ENCODE measurements at places on chromosomes 16 and 17.

- no peak for DNase-seq
Observed at GRCh38 chr16:55003916-55004315, 73.3 kb downstream of the IRX5 start.

DNA sequence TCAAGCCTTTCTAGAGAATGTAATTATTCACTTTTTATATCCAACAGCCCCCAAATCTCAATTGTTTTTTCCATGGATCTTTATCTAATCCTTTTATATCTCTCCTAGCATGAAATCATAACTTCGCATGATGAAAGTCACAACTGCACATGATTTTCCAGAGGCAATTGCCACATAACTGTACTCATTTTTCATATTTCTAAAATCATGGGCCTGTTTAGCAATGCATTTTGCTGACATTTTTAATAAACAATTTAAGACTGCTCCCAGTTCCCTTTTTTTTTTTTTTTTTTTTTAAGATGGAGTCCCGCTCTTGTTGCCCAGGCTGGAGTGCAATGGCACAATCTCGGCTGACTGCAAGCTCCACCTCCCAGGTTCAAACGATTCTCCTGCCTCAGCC, 83.5 kb downstream of the VMP1 start:
- DNase-seq: no peak

GRCh38 chr16:13070268-13070667, 168.9 kb downstream of the SHISA9 start:
- peak; percentile 85 for DNase-seq

GRCh38 chr17:801660-802059, 19.5 kb downstream of the MRM3 start:
- DNase-seq: no peak

DNA sequence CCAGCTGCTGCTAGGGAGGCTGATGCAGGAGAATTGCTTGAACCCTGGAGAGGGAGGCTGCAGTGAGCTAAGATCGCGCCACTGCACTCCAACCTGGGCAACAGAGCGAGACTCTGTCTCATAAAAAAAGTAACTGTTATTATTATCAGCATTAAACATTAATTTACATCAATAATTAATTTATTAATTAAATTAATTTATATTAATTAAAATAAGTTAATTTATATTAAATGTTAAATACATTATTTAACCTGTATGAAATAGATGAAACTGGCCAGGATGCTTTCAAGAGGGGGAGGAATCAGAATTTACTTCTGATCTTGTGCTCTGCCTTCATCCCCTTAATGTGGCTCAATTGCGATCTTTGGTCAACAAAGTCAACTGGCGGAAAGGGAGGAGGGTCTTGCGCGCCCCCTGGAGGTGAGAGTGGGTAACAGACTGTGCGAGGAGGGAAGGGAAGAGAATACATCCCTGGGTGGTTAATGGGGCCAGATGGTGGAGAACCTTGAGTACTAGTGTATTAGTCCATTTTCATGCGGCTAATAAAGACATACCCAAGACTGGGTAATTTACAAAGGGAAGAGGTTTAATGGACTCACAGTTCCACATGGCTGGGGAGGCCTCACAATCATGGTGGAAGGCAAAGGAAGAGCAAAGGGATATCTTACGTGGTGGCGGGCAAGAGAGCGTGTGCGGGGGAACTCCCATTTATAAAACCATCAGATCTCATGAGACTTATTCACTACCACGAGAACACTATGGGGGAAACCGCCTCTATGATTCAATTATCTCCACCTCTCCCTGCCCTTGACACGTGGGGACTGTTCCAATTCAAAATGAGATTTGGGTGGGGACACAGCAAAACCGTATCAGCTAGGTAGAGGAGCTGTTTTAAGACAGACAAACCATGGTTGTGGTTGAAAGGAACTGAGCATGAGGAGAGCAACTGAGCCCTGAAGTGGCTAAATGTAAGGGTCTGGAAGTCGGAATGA, 15.7 kb upstream of the CPPED1 start:
- DNase-seq: peak; percentile 29

- DNase-seq: no peak
Observed at GRCh38 chr17:80947200-80947940, 44.3 kb upstream of the CHMP6 start.

GRCh38 chr16:79186196-79186595, 414.3 kb downstream of the MAF start:
- DNase-seq: no peak

GRCh38 chr17:57735707-57736106, 9.4 kb downstream of the CCDC182 start:
- DNase-seq: peak; percentile 18

DNA sequence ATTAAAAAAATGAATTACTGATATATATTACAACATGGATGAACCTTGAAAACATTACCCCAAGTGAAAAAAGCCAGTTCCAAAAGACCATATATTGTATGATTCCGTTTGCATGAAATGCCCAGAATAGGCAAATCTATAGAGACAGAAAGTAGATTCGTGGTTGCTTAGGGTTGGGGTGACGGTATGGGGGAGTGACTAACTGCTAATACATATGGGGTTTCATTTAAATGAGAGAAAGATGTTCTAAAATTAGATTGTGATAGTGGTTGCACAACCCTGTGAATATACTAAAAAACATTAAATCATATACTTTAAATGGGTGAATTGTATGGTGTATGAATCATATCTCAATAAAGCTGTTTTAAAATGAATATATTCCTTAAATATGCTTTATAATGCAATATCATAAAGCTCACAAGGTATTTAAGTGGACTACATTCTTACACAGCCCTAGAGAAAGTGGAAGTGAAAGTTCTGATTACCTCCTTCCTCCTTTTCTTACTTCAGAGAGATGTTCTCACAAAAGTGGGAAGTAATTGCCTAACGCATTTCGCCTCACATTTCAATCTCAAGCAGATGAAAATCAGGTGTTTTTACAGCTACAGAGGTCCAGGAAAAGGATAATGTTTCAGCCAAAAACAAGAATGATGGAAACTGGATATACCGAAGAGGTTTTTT, 142.7 kb upstream of the GNAO1 start:
- no peak for DNase-seq

- no peak for DNase-seq
Observed at GRCh38 chr17:3794557-3795389, 6.2 kb downstream of the ITGAE start.

GRCh38 chr16:50533317-50533716, 14.9 kb upstream of the NKD1 start:
- DNase-seq: no peak

DNA sequence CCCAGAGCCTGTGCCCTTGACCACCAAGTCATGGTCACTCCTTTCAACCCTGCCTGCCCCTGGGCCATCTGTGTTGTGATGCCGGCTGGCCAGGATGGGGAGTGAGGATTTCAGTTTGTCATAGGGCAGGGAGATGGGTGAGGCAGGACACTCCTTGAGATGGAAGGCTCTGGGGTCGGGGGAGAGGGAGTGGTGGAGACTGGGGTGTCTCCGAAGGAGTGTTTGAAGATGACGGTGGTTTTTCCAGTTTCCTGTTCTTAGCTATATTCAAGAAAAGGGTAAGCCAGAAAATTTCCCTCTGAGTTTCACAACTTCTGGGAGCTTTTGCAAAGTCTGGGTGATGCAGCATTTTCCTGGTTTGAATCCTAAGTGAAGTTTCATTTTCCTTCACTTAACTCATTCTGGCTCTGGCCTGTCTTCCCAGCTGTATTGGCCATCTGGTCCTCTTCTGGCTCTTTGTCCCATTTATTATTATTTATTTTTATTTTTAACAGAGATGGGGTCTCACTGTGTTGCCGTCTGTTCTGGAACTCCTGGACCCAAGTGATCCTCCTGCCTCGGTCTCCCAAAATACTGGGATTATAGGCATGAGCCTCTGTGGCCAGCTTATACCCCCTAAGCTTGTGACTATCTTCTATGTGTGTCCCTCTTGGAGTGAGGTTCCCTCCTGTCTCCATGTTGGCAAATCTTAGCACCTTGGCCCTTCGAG, 27.7 kb downstream of the ABCC1 start:
- no peak for DNase-seq

DNA sequence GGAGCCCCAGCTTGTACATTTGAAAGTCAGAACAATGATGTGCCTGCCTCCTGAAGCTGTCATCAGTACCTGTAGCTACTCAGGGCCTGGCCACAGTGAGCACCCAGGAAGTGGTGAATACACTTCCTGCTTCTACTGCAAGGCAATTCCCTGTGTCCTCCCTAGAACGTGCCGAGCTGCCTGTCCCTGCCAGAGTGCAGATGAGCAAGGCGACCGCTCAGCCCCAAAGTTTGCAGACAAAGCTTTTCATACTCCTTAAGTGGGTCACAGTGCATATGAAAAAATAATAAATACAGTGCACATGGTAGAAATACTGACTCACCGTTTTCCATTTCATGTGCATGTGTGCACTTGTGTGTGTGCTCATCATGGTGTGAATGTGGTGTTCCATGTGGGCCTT, 77.3 kb downstream of the MPRIP start:
- no peak for DNase-seq

- no peak for DNase-seq
Observed at GRCh38 chr17:81665205-81666091, 957 bp downstream of the OXLD1 start.

- no peak for DNase-seq
Observed at GRCh38 chr17:65743308-65743655, 181.8 kb upstream of the AXIN2 start.

DNA sequence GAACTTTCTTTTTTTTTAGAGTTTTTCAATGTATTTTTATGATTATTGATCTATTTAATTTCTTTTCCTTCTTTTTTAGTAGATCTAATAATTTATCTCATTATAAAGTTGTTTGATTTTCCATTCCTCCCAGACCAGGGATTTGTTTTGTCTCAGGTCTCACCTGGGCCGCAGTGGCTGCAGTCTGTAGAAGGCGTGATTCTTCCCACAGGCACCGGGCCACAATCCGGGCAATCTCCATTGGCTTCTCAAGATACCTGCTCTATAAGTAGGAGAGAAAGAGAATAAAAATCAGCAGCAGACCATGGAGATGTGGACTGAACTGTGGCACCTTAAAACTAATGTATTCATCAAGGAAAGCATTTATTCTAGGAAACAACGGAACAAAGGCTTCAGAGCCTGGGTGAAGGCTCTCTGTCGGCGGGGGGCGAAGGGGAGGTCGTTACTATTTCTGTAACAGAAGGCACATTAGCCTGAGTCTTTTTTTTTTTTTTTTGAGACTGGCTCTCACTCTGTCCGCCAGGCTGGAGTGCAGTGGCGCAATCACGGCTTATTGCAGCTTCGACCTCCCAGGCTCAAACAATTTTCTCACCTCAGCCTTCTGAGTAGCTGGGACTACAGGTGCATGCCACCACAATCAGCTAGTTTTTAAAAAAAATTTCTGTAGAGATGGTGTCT, 42.7 kb downstream of the STAT3 start:
- DNase-seq: no peak

DNA sequence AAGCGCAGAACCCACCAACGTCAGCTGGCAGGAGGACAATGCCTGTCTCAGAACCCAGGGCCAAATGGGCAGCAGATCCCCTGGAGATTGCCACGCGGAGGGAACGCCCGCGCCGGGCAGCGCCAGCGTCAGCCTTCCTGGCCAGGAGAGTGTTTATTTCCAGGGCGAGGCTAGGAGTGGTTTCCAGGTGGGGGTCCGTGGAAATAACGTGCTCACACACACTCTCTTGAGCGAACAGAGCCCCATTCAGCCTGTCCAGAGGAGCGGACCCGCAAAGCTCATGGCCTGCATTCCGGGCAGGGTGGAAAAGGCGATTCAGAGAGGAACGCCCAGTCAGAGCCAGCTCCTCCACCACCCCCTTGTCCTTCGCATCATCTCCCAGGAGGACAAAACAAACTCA, 40.3 kb downstream of the SDK2 start:
- DNase-seq: no peak

- DNase-seq: no peak
Observed at GRCh38 chr17:73140566-73140965, 24.2 kb upstream of the SSTR2 start.

GRCh38 chr16:56607109-56607618, 1.2 kb upstream of the MT2A start:
- DNase-seq: no peak

DNA sequence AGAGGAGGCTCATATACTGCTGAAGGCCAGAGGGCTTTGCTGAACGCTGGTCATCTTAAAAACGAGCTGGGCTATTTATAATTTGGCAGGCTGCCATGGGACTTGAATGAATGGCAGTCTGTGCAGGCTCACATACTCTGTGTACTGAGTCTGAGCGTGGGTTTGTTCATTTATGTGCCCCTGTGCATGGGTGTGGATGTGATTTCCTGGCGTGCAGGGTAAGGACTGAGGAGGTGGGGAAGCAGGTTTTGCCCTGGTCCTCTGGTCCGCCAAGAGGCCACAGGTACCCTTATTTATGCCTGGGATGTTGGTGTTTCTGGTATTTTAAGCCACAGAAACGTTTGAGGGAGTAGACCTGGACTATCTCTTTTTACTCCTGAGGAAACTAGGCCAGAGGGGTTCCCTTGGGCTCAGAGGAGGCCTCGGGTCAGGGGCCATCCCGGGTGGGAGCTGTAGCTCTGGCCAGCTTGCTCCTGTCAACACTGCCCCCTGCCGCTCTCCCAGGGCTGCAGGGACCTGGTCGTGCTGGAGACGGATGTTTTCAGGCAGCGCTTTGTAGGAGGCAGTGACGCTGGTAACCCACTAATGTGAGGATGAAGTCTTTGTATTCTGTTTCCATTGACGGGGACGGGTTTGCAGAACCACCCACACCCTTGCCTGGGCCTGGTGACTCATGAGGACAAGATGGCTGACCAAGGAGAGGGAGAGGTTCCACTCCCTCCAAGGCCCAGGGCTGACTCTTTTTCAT, 184.4 kb downstream of the MSI2 start:
- DNase-seq: no peak

GRCh38 chr17:45739786-45740185, 44.3 kb upstream of the CRHR1 start:
- DNase-seq: no peak

DNA sequence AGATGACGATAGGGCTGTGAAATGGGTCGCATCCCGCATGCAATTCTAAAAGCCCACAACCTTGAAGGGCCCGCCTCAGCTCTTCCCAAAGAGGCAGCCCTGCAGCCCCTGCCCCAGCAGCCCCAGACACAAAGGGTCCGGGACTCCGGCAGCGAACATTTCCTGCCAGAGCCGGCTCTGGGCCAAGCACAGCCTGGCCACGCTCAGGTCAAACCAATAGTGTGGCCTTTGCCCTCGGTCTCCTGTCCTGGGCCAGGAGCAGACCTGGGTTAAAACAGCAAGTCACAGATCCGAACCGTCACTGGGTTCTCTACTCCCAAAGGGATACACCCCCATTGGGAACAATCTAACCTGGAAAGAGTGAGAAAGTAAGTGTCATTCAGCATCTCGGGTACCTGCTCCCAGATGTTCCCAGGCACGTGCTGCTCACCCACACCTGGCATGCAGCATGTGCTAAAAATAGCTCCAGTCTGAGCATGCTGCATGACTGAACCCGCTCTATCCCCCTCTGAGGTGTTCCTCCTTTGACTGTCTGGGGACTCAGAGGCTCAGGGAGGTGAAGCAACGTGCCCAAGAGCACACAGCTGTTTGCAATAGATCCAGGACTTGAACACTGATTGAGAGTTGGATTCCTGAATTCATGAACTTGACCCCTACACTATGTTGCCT, 22.2 kb upstream of the ATP2A3 start:
- DNase-seq: no peak

- DNase-seq: no peak
Observed at GRCh38 chr17:4208238-4208637, 55.5 kb downstream of the ANKFY1 start.
